ENCODE measurements at places on chromosomes 5 and 9.
A peak's percentile ranks its signal among the peaks of the same experiment; 100 is the strongest.

DNA sequence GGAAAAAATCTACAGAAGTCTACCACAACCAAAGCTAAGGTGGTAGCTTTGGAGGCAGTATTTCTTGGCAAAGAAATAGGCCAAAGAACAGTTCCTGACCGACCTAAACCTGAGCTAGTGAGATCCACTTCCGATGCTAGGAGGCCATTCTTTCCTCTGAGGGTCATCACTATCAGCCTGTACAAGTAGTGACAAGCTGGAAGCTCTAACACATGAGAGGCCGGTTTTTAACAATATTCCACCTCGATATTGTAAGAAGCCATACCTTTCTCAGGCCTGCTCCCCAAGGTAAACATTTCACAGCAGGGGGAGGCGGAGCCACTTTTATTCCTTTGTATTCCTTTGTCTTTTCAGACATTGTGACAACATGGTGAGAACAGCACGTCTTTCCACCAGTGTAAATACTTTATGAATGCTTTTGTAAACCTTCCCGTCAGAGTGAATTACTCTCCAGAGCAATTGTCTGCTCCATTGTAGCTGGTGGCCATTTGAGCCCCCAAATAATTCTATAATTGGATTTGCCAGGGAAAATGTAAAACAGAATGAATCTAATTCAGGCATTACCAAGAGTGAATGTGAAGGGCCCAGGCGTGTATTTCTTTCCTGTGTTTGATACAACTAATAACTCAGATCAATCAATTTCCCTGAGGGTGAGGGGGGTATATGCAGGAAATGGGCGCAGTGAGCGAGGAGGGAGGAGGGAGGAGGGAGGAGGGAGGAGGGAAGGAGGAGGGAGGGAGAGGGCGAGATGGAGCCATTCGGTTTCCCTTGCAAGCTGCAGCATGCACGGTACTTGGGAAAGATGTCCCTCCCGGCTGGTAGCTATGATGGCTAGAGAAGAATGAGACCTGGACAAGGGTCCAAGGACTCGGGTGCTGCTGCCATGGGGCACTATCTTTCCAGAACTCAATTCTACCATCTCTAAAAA, 166.6 kb downstream of the CDK5RAP2 start:
- DNase-seq, result no peak

- no peak for DNase-seq
These were observed 395.9 kb downstream of the PSAT1 start for GRCh38 chr9:78692871-78693270.

- DNase-seq, result no peak
These were observed 1.5 kb downstream of the NDFIP1 start for GRCh38 chr5:142110046-142110531.

- no peak for DNase-seq
These were observed 9.0 kb downstream of the HTR1A start for GRCh38 chr5:63953217-63953616.

- no peak for DNase-seq
These were observed 33.9 kb downstream of the GNAQ start for GRCh38 chr9:77997611-77998284.

DNA sequence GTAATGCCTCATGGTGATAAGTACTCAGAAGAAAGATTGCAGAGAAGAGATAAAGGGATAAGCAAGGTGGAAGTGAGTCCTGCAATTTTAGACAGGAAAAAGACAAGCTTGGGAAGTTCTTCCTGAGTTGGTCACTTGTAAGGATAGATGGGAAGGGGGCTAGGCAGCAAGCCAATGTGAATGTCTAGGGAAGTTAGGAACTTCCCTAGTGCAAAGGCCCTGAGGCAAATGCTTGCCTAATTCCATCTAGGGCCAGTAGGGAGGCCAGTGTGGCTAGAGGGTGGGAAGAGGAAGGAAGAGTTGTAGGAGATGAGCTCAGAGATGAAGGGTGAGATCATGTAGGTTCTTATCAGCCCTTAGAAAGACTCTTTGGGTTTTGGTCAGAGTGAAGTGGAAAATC, 206.6 kb downstream of the MAT2B start:
- DNase-seq, result no peak

GRCh38 chr5:35745660-35746059, 111.0 kb upstream of the IL7R start:
- DNase-seq, result no peak

GRCh38 chr5:172051643-172052339, 45.4 kb upstream of the FBXW11 start:
- DNase-seq, result no peak

DNA sequence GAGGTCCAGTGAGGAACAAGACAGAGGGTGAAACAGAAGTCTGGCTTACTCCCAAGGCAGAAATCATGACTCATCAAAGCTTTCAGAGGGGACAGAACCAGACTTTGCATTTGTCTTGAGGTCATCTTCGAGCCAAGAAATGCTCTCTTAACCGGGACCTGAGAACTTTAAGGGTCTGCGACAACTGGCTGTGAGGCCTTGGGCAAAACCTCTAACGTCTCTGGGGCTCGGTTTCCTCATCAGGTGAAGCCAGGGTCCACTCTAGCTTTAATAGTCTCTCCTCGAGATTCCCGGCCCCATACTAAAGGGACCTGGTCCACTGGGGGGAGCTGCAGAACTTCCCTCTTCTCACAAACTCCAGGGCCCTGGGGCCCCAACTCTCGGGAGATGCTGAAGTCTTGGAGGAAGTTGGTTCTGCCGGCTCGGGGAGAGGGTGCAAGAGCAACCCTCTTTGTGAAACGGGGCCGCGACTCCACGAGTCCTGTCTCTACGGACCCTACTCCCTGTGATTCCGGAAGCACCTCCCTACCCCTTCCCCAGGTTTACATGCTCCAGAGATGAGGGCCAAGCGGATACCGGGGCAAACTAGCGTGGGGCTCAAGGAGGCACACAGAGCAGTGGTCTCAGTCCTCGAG, 2.6 kb downstream of the GLIS3 start:
- DNase-seq, result no peak

- DNase-seq, result peak; percentile 46
These were observed 88.8 kb downstream of the NR3C1 start for GRCh38 chr5:143314659-143315058.

DNA sequence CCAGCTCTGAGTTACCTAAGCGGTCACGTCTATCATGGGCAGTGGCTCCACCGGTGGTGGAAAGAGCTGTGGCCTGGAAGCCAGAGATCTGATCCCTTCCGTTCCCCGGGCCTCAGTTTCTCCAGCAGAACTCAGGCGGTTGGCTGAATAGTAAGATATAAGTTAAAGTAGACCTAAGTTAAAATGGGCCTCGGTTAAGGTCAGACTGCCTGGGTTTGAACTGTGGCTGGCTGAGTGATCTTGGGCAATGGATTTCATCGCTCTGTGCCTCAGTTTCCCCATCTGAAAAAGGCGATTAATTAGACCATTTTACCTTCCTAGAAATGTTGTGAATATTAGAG, 997 bp downstream of the COL15A1 start:
- no peak for DNase-seq

- DNase-seq, result no peak
These were observed 22.7 kb upstream of the CYSTM1 start for GRCh38 chr5:140152022-140152999.

DNA sequence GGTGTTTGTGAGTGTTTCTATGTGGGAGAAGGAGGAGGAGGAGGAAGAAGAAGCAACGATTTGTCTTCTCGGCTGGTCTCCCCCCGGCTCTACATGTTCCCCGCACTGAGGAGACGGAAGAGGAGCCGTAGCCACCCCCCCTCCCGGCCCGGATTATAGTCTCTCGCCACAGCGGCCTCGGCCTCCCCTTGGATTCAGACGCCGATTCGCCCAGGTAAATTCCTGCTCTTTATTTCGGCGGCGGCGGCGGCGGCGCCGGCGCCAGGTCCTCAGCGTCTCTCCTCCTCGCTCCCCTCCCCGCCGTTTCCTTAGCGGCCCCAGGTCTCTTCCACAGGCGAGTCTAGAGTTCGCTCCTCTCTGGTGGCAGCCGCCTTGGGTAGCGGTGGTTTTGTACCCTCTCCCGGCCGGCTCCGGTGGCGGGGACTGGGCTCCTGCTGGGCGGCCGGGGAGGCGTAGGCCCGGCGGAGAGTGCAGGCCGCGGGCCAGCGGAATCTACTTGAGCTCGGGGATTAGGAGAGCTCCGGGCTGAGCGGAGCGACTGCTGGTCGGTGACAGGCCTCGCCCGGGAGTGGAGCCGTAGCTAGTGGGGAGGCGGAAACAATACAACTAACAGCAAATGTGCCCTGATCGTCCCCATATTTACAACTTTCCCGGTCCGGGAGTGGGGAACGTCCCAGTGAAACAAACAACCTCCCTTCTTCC, 547 bp downstream of the NIPBL start:
- no peak for DNase-seq

- no peak for DNase-seq
These were observed 3.2 kb upstream of the TMEM268 start for GRCh38 chr9:114607671-114608524.

DNA sequence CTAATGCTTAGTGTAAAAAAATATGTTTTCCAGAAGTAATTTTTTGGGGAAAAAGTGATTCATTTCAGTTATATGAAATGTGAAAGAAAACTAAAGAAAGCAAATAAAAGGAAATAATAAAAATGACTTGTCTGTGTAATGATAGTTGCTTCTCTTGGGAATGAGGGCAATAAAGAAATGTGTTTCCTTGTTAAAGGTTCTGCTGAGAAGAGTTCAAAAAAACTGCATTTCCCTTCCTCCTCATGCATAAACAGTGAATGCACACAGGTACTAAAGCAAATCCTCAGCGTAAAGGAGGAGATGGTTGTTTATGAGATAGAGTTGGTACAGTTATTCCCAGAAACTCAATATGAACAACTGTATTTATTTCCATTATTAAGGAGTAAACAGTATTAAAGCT, 307.6 kb downstream of the GLIS3 start:
- no peak for DNase-seq

Measured in AG09309 (cell line).